ENCODE measurements at places on chromosomes 7 and 10.

GRCh38 chr7:99050971-99051370 lies 92.9 kb downstream of the SMURF1 start:
- no peak for DNase-seq

- no peak for DNase-seq
These were observed 22.5 kb upstream of the TIAL1 start for GRCh38 chr10:119619215-119619614.

- no peak for DNase-seq
These were observed 979.3 kb upstream of the CELF2 start for GRCh38 chr10:10038348-10038747.

- no peak for DNase-seq
These were observed 803.2 kb downstream of the PHTF2 start for GRCh38 chr7:78601728-78602127.

- no peak for DNase-seq
These were observed 138.4 kb downstream of the SDK1 start for GRCh38 chr7:3439333-3440030.

DNA sequence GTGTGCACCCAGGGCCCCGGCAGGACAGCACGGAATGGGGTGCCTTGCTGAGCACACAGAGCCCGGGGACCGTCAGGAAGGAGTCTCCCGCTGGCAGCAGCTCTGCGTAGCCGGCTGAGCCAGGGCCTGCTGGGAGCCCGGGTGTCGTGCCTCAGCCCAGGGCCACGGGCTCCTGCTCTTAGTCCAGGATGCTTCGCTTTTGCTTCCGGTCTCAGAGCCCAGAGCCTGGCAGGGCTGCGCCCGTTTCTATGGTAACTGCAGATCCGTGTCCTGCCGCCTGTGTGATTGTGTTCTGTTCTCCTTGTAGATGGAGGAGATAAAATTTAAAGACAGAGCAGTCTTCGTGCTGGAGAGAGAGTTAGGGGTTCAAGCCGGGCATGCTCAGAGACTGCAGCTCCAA lies 53.7 kb upstream of the DPYSL4 start:
- peak; percentile 44 for DNase-seq

All from right cardiac atrium (tissue), 5 donors.